ENCODE measurements at places on chromosomes 4 and X.

DNA sequence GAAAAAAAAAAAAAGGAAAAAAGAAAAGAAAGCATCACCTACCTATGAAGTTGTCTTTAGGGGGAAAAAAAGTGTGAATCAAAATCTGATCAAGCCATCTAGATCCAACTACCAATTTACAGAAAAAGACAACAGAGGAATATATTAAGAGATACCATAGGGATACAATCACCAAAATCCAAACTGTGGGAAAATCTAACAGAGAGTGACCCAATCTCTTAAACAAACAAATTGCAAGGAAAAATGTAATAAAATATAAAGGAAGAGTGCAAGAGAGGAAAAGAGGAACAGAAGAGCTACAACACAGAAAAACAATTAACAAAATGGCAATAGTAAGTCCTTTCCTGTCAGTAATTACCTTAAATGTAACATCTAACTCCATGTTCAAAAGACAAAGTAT lies 19.0 kb downstream of the THOC2 start:
- no peak for DNase-seq

- no peak for DNase-seq
Observed at GRCh38 chrX:139026811-139027210, 315.3 kb upstream of the FGF13 start.

GRCh38 chrX:7112071-7112470 lies 35.4 kb upstream of the STS start:
- no peak for DNase-seq

GRCh38 chrX:18548996-18549395 lies 122.9 kb downstream of the RS1 start:
- no peak for DNase-seq

DNA sequence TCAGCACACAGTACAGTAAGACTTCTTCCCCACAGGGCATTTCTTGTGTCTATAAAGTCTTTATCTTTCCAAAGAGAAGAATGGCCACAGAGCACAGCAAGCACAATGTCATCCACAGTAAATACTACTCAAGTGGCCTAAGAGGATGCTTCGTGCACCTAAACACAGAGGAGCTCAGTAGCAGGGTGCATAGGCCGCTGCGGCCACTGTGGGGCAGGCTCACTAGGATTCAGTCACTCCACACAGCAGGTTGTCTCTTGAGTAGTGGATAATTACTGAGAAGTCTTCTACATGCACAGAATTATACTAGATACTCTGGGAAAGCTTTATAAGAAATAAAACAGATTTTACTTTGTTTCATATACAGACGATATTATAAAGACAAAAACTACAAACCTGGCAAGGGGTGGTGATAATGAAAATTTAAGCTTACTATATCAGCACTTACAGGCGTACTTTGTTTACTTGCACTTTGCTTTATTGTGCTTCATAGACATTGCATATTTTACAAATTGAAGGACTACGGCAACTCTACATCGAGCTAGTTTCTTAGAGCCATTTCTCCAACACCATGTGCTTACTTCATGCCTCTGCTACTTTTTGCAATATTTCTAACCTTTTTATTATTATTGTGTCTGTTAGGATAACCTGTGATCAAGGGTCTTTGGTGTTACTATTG lies 78.5 kb downstream of the PRDM5 start:
- no peak for DNase-seq

DNA sequence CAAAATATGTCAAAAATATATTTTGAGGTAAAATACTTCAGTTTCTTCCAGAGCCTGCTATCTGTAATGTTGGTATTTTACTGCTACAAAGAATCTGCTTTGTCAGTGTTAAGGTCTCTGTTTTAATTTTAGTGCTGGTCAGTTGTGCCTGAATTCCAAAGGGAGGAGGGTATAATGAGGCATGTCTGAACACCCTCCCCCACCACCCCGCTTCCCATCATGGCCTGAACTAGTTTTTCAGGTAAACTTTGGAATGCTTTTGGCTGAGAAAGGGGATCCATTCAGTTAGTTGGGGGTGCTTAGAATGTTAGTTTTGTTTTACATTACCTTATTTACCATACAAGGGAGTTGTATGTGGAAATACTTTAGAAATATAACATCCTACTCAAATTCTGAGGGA lies 158.5 kb downstream of the MID1IP1 start:
- no peak for DNase-seq

DNA sequence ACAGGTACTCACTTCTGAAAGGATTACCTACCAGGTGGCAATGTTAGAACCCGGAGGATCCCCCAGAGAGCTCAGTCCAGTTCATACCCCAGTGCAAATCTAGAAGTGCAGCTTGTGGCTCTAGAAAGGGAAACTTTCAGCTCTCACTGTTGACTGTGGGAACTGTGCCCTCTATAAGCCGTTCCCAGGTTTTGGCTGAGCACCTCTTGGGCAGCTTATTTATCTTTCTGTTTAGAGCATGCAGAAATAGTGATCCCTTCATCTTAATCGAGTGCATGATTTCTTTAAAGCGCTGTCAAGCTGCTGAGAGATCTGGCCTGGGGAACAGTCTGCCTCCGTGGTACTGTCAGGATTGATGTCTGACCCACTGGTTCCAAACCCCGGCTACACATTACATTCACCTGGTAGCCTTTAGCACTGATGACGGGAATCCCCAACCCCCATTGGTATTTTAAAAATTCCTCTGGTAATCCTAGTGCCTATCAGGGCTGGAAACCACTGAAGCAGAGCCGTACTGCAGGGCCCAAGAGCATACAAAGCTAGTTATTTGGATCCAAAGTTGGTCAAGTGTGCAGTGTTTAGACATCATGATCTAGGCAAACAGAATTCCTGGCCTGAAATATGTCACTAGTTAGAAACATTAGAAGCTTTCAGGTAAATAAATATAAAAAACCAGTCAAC lies 103.2 kb downstream of the KLHL8 start:
- no peak for DNase-seq

- DNase-seq = no peak
Observed at GRCh38 chr4:62914758-62915157, 1494.5 kb downstream of the TECRL start.

DNA sequence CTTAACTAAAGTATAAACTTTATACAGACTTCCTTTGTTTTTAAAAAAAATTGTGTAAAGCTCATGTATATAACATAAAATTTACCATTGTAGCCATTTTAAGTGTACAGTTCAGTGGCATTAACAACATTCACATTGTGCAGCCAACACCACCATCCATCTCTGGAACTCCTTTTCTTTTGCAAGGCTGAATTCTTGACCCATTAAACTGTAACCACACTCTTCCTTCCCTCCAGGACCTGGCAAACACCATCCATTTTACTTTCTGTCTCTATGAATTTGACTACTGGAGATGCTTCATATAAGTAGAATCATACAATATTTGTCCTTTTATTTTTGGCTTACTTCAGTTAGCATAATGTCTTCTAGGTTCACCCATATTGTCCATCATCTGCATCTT lies 104.7 kb downstream of the RASL11B start:
- no peak for DNase-seq

DNA sequence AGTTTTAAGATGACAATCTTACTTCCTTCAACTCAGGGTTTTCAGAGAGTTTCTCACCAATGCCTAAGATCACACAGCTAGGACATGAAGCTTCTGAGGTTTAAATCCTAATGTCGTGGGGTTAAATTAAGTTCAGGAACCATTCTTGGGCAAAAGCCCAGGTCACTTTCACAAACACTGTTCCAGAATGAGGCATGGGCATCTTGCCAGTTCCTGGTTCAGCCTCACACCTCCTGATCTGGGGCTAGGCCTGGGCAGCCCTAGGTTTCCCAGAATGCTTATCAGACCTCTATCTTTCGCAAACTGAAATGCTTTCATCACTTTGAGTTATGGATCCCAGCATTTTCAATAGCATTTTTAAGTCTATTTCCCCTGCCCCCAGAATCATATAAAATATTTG lies 224.8 kb upstream of the EDA2R start:
- no peak for DNase-seq

DNA sequence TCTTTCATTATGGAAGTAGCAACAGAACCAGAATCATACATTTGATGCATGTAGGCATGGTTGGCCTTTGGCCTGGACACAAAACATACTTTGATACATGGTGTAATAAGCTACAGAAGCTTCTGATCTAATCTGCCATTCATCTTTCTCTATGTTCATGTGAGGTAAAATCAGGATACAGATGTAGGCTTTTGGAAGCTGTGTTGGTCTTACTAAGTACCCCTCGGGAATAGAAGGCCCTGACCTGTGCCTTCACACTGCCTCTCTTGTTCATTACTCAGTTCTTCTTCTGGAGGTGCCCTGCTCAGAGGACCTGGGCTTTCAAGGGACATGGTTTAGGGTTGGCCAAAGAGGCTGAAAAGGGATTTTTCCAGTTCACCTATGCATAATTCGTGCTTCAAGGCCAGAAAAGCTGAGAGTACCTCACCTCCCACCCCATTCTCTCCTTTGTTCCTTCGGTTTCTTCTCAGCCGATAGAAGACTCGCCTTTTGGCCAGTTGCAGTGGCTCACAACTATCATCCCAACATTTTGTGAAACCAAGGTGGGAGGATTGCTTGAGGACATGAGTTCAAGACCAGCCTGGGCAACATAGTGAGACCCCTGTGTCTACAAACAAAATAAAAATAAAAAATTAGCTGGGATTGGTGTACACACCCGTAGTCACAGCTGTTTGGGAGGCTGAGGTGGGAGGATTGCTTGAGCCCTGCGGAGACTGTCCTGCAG lies 25.9 kb downstream of the SNX25 start:
- no peak for DNase-seq

DNA sequence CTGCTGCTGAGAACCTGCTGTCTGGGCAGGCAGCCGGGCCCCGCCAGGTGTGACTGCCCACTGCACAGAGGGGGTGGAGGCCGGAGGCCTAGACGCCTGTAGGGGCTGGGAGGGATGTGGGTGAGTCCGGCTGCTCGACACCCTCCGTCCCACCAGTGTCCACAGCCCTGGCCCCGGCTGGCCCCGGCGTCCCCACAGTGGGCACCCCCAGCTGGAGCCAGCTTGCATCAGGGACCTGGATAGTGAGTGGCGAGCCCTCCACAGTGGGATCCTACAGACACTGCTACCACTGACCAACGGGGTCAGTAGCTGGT lies 34.7 kb upstream of the SPON2 start:
- no peak for DNase-seq

GRCh38 chr4:125244848-125245450 lies 69.8 kb upstream of the FAT4 start:
- DNase-seq = peak; percentile 40

DNA sequence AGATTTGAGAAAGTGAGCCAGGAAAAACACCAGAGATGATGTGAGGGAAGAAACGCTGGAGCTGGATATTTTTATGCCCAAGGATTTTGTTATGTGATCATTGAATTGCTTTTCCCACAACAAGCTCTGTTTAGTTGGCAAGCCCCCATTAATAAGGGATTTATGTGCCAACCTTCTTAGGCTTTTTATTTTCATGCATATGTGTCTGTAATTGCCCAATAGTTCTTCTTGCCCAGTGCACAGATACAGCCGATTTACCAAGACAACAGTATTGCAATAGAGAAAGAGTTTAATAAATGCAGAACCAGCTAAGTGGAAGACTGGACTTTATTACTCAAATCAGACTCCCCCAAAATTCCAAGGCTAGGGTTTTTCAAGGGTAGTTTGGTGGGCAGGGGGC lies 57.7 kb downstream of the TRIM2 start:
- no peak for DNase-seq

DNA sequence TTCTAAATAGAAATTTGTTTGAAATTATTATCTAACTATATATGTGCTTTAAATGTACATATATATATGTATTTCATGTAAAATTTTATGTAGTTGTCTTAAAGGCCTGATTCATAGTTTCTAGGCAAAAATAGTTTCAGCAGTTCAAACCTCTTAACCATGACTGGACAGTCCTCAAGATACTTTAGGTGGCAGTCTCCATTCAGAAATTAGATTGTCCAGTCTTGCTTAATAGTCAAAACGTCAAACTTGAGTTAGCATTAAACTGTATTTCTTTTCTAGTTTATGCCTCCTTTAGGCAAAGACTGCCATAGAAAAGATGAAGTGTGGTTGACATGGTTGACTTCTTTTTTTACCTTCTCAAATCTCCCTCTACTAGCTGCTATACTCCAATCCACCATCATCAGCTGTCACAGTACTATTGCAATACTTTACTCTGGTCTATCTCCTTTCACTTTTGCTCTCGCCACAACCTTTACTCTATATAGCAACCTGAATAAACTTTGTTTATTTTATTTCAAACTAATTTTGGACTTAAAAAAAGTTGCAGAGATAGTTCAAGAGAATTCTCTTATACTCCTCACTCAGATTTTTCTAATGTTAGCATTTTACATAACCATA lies 395.6 kb upstream of the DIPK2B start:
- no peak for DNase-seq

- DNase-seq = peak; percentile 54
Observed at GRCh38 chr4:86160426-86160825, 199.4 kb downstream of the MAPK10 start.

DNA sequence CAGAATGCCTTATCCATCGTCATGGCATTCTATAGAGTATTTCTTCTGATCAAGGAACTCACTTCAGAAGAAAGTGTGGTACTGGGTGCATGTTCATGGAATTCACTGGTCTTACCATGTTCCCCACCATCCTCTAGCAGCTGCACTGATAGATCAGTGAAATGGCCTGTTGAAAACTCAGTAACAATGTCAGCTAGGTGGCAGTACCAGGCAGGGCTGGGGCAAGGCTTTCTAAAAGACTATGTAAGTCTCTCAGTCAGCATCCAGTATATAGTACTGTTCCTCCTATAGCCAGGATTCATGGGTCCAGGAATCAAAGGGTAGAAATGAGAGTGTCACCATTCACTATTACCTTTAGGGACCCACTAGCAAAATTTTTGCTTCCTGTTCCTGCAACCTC lies 15.8 kb upstream of the LDB2 start:
- peak; percentile 36 for DNase-seq

All from fibroblast of skin of abdomen (primary cell).